Cardiac muscle cell (in vitro differentiated cells and primary cell): ENCODE measurements at places on chromosomes 4 and X.

- no peak overlapping the region for H3K4me3 ChIP-seq
- no peak overlapping the region for H3K27ac ChIP-seq
- H3K27me3 ChIP-seq, result no peaks in the 10 kb centered on the region
- H3K36me3 ChIP-seq, result no peaks in the 10 kb centered on the region
Measured at GRCh38 chr4:76953956-76954355, 4.4 kb downstream of the SEPTIN11 start.

- peaks cover 5% of the 10 kb centered on the region for H3K4me1 ChIP-seq
- H3K27ac ChIP-seq, result no peak overlapping the region
- H3K27me3 ChIP-seq, result no peaks in the 10 kb centered on the region
- H3K36me3 ChIP-seq, result no peaks in the 10 kb centered on the region
- no peak overlapping the region for H3K4me3 ChIP-seq
Measured at GRCh38 chrX:46788902-46789301, 30.0 kb upstream of the SLC9A7 start.

- H3K27ac ChIP-seq, result no peak overlapping the region
- H3K4me3 ChIP-seq, result no peak overlapping the region
- peak; percentile 2 for DNase-seq
- no peaks in the 10 kb centered on the region for H3K36me3 ChIP-seq
- no peaks in the 10 kb centered on the region for H3K4me1 ChIP-seq
Measured at GRCh38 chr4:161554372-161554990, 609.3 kb downstream of the FSTL5 start.

- H3K36me3 ChIP-seq, result no peaks in the 10 kb centered on the region
- H3K27me3 ChIP-seq, result no peaks in the 10 kb centered on the region
- H3K4me1 ChIP-seq, result no peaks in the 10 kb centered on the region
- H3K4me3 ChIP-seq, result no peak overlapping the region
- no peak for DNase-seq
Measured at GRCh38 chr4:81738891-81739290, 267.2 kb upstream of the RASGEF1B start.

DNA sequence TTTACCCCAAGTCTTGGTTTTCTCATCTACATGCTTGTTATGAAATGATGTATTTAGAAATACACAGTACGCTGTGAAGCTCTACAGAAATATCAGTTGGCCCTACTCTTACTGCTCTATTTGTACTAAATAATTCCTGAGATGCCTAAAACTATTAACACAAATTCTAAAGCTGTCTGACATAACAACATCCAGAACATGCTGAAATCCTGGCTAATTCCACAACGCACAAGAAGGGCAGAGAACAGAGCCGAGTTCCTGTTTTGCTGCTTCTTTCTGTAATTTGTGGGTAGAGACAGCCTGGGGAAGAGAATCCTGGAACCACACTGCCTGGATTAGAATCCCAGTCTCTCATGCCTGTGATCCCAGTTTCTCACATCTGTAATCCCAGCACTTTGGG is 59.0 kb downstream of the ZNF827 start:
- H3K27ac ChIP-seq, result no peak overlapping the region
- peak; percentile 71 for DNase-seq
- H3K36me3 ChIP-seq, result peaks cover 9% of the 10 kb centered on the region
- H3K4me1 ChIP-seq, result peaks cover 12% of the 10 kb centered on the region
